ENCODE measurements at places on chromosomes 7 and 10.

GRCh38 chr7:111333010-111333409 is 229.3 kb downstream of the IMMP2L start:
- DNase-seq = no peak

GRCh38 chr7:99622596-99622995 is 5.8 kb downstream of the ZSCAN25 start:
- no peak for DNase-seq

DNA sequence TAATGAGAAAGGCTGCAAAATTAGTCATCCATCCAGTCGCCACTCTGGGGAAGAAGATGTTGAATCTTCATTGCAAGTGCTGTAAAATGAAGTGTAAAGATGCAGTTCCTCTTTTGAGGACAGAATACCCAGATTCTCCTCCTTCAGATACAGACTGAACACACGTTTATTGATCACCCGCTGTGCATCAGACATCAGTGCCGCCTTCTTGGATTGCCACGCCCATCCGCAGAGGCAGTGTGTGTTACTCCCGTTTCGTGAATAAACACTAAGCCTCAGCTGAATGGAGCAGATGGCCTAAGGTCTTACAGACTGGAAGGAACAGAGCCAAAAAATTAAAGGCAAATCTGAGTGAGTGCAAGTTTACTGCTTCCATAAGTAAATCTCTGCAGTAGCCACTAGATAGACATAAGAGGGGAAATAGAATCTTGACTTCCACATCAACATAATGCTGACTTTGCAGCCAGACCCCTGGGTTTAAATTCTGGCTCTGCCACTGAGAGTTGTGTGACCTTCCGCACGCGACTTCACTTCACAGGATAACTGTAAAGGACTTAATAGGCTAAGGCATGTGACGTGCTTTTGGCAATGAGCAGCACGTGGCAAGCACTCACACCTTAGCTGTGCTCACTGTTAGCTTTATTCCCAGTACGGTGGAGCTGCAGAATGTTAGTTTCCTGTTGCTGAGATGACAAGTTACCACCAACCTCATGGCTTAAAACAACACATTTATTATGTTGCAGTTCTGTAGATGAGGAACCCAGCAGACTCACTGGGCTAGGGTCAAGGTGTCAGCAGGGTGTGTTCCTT is 285.9 kb downstream of the CELF2 start:
- no peak for DNase-seq

GRCh38 chr7:139768249-139768824 is 9.5 kb downstream of the HIPK2 start:
- DNase-seq = no peak

DNA sequence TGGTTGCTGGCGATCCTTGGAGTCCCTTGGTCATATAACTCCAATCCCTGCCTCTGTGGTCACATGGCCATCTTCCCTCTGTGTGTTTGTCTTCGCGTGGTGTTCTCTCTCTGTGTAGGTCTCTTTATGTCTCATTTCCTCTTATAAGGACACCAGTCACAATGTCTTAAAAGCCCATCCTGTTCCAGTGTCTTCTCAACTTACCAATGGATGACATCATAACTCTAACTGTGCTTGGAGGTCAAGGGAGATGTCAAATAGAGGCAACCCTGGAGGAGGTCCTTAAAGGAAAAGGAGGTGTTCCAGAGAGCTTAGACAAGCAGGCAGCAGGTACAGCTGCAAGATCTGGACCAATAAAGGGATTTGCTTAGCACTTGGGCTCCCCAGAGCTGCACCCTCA is 143.0 kb downstream of the BUB3 start:
- no peak for DNase-seq
